ENCODE measurements at places on chromosomes 2 and 18.

DNA sequence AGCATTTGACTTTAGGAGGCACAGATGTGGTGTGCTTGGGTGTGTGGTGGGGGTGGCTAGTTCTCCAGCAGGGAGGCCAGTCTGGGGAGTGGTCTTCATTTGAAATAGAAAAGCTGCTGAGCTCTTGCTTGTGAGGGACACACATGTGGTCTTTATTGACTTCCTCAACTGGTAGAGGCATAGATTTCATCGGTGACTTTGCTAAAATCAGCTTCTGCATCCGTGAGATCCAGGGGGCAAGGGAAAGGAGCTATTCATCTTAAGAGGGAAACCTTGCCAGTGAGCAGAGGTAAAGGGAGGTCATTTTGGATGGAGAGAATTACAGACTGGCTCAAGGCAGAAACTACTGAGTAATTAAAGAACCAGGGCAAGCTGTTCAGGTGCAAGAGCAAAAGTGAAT is 4.7 kb downstream of the MAPRE3 start:
- DNase-seq = no peak

- DNase-seq = no peak
Measured at GRCh38 chr2:179470089-179470488, 205.5 kb upstream of the SESTD1 start.

GRCh38 chr2:233857511-233858141 is 3.3 kb upstream of the HJURP start:
- peak; percentile 94 for DNase-seq

DNA sequence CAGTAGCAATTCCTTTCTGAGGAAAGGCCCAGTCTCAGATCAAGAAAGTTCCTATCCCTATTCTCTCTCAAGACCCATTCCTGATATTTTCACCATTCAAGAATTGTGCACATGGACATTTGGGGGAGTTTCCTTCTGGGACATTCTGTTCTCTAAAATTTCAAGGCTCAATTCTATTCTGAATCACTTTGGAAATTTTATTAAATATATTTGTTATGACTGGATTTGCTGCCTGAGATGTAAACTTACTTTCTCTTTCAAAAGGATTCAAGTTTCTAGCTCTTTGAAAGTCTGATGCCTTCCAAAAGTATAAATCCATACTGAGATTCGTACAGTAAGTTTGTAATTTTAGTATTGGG is 55.3 kb upstream of the STK17B start:
- no peak for DNase-seq

- DNase-seq = no peak
Measured at GRCh38 chr18:79668203-79668602, 11.4 kb upstream of the CTDP1 start.

GRCh38 chr18:76824754-76825153 is 2.4 kb downstream of the ZNF236 start:
- no peak for DNase-seq

GRCh38 chr2:128467321-128467969 is 148.8 kb upstream of the HS6ST1 start:
- DNase-seq = no peak

DNA sequence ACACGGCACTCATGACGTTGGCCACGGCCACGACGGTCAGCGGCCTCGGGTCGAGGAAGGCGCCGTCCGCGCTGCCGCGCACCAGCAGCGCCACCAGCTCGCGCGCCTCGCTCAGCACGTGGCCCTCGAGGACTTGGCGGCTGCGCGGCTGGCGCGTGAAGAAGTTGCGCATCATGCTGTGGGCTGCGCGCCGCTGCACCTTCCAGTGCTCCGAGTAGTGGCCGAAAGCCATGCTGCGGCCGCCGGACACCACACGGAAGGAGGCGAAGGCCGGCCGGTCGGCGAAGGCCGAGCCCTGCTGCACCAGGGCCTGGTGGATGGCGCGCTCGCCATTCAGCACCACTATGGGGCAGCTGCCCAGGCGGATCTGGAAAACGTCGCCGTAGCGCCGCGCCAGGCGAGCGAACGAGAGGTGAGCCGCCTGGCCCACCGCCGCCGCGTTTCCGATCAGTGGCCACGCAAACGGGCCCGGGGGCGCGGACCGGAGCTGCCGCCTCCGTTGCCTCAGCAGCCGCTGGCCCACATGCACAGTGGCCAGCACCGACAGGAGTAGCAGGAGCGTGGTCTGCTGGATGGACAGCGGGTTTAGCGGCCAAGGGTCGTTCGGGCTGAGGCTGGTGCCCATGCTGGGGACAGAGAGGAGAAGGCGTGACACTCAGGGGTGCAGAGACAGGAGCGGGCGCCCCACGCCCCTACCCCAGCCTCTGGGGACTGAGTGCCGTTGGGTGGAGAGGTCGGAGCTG is 1.0 kb downstream of the CYP1B1 start:
- DNase-seq = peak; percentile 30

DNA sequence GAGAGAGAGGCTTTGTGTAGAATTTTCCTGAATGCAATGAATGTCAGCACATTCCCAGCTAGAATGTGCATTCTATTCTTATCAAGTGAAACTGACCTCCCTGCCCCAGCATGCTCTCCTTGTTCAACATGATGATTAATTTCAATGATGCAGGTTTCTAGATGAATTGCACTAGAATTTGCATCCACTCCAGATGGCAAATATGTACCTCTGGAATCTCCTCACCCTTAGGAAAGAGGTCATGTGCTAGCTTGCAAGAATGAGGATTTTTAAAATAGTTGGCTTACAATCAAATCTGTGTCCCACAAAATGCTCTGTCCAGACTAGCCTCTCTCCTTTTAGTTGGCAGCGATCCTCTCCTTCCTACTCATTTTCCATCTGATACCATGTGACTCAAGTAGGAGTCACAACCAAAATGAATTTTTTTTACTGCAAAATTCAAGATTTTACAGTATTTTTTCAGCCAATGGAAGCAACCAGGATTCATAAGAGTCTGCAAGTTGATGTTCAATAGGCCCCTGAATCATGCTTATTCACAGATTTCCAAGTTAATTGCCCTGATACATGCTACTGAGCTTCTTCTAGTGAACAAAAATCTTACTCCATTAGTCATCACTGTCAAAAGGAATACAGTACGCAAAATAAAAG is 21.0 kb upstream of the STAT4 start:
- DNase-seq = no peak

- peak; percentile 66 for DNase-seq
Measured at GRCh38 chr2:46849721-46850556, 65.7 kb downstream of the MCFD2 start.

DNA sequence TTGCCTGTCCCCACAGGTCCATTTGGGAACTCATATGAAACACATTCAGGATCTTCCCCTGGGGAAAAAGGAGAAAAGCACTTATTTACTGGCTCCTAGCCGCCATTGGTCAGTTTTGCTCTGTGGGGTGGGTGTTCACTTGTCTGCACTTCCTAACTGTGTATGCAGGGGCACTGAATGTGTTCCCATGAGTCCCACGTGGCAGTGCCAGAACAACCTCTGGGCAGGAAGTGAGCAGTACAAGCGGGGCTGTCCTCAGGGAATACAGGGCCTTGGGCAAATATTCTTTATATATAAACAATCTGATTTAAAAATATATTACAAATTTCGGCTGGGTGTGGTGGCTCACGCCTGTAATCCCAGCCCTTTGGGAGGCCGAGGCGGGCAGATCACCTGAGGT is 21.8 kb upstream of the CTIF start:
- DNase-seq = no peak

DNA sequence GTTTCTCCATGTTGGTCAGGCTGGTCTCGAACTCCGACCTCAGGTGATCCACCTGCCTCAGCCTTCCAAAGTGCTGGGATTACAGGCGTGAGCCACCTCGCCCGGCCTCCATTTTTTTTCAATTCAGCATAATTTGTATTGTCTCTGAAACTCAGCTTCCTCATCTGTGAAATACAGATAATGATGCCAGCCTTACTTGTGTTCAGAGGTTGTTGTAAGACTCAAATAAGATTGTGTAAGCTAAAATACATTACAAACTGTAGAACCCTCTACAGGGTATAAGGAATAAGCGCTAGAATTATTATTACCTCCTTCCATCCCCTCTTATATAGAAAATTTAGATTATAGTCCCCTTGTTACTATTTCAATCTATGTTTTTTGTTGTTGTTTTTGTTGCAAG is 24.8 kb upstream of the STARD7 start:
- no peak for DNase-seq

DNA sequence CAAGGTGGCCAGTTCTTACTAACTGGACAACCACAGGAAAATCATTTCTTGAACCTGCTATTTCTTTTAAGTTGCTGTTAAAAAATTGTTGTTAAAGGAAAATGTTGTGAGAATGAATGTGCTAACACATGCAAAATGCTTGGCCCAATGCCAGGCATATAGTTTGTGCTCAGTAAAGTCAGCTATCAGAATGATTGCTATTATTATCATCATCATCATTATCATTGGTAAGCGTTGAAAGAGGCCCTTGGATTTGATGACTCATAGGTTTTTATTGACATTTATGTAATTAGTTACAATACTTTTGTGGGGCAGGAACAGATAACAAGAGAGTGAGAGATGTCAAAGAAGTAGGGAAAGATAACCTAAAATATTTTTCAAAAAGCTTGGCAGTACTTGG is 394.2 kb upstream of the ZEB2 start:
- no peak for DNase-seq

GRCh38 chr2:118983133-118983532 is 41.1 kb downstream of the MARCO start:
- DNase-seq = no peak

- DNase-seq = no peak
Measured at GRCh38 chr2:68438455-68439303, 28.4 kb downstream of the FBXO48 start.

DNA sequence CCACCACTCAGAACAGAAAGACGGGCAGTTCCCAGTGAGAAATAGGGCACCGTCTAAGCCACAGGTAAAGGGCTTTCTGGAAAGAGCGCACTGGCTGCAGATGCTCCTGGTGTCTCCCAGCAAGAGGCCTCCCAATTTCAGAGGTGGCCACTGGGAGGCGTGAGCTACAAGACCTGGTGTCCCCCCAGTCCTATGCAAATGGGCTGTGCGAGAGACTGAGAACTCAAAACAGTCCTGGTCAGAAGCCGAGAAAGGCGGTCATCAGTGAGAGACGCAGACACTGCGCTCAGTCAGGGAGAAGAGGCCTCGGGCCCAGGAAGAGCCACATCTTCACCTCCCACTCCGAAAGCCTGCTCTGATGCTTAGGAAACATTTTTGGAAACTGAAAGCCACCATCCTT is 179.5 kb downstream of the EIPR1 start:
- DNase-seq = peak; percentile 8

DNA sequence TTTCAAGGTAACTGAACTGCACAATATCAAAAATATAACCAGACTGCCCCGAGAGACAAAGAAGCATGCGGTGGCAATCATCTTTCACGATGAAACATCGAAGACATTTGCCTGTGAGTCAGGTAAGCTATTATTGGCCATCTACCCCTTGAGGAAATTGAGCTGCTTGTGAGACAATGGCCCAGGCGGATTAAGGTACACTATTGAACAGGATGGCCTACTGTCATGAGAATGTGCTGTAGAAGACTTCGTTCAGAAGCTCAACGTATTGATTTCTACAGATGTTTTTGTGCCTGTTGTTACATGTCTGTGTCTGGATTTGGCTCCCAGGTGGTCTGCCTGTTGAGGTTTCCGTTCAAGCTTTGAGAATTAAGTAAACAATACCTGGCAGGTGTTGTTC is 198.7 kb downstream of the DOK6 start:
- DNase-seq = no peak

DNA sequence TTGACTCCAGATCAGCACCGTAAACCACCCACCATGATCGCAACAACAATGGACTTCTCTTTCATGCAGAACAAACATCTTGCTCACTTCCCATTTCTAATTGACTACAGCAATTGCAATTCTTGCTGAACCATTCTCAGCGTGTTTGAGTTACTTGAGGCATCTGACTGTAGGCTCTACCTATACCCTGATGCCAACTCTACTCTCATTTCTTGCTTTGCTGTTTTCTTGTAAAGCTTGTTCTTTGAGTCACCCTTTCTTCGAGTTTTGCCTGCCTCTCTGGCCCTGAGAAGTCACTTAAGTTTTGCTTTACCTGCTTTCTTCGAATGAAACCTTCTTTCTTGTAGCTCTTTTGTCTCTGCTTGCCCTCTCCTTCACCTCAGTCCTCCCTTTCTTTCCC is 160.5 kb upstream of the RND3 start:
- DNase-seq = no peak

DNA sequence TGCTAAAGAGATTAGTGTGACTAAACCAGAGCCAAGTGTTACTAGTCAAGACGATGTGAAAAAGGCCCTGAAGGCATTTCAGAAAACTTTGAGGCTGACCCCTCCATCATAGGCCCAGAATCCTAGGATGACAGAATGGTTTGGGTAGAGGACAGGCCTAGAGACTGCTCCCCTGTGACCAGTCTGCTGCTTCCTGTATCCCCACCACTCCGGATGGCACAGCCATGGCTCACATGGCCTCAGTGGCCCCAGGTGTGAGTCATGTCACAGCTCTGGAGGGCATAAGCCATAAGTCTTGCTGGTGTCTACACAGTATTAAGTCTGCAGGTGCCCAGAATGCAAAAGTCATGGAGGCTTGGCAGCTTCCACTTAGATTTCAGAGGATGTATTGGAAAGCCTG is 12.4 kb upstream of the STAT1 start:
- no peak for DNase-seq

DNA sequence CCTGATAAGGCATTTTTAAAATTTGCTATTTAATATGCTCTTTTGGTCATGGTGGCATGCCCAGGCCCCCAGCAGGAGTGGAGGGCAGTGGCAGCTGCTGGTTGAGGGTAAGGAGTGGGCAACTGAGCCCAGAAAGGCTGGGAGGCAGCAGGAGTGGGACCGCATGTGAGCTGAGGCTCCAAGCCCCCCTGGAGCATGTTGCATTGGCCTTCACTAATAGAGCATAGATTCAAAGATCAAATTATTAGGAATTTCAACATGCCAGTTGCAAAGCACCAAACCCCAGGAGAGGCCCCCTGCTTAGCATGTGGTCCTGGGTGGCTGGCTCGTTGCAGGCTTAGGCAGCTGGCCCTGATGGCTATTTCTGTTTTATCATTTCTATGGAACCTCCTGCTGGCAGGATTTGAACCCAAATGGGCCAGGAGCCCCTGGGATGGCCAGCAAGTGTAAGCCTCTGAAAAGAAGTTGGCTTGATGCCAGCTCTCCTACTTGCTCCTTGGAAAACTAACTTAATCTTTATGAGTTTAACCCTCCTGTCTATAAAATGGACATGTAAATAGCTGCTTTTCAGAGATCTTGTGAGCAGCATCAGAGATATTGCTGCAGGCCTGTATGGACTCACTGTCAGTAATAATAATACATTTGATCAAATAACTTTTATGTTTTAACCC is 42.1 kb upstream of the TMEM131 start:
- no peak for DNase-seq

DNA sequence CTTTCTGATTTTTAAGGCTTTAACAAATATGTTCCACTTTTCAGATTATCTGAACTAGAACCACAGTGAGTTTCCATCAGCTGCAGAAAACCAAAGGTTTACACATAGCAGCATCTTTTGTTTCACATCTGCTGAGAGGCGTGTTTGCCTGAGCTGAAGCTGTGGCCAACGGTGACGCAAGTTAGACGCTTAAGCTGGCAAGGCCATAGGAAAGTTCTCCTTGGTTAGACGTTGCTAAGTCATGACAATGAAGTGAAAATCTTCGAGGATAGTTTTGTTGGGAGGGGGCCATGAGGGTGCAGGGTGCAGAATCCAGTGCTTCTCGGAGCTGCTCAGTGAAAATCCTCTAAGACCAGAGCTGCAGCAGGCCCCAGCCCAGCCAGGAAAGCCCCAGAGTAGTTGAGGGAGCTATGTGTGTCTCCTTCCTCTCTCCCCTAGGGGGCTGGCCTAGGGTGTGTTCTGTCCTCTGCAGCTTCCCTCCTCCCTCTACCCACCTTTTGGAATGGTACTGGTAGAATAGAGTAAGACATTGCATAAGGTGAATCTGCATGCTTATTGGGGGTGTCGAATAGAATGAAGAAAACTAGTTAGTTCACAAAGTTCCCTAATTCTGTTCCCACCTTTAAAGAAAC is 105.4 kb downstream of the FHOD3 start:
- DNase-seq = no peak

Data from hematopoietic multipotent progenitor cell treated with erythropoietin and hydrocortisone succinate and interleukin-3 and kit ligand, for 8 days (in vitro differentiated cells).